Activated CD8-positive, alpha-beta memory T cell treated with anti-CD3 and anti-CD28 coated beads, Interleukin-2, amount 50 U/mL, for 4 hours (primary cell): ENCODE measurements at places on chromosomes 16 and 17.

GRCh38 chr17:5877948-5878347 lies 192.2 kb upstream of the WSCD1 start:
- DNase-seq, result no peak

- no peak for DNase-seq
Measured at GRCh38 chr16:75354170-75354569, 79.1 kb downstream of the CFDP1 start.

DNA sequence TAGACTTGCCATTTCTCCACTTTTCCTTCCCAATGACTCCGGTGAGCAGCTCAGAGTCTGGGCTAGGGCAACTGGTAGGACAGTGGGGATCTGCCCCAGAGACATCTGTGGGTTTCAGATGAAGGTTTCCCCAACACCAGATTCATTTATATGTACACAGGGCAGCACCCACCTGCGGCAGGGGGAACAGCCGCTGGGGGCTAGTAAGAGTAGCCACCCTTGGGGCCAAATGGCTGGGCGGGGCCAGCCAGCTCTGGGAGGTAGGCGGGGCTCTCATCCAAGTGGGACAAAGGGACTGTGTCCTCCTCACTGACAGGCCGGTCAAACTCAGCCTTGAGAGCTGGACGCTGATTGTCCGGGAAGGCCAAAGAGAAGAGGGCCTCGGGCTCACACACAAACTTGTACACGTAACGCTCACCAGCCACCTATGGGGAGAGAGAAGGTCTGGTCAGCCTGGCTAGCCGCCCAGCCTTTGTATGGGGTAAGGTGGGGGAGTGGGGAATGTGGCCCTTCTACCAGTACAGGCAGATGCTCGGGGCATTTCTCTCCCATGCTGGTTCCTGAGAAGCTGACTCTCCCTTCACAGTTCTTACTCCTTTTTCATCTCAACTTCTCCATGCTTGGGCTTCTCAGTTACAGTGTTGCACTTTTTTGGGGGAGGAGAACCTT lies 17.7 kb downstream of the ETV4 start:
- no peak for DNase-seq

GRCh38 chr16:15980329-15980728 lies 30.9 kb downstream of the ABCC1 start:
- DNase-seq, result no peak

GRCh38 chr17:68228817-68229570 lies 18.8 kb upstream of the AMZ2 start:
- DNase-seq, result no peak

GRCh38 chr17:58337210-58337599 lies 8.6 kb upstream of the TSPOAP1 start:
- peak; percentile 57 for DNase-seq

- DNase-seq, result no peak
Measured at GRCh38 chr17:4836221-4836620, 3.1 kb downstream of the MINK1 start.

GRCh38 chr16:65576631-65577030 lies 454.8 kb upstream of the CDH11 start:
- no peak for DNase-seq

GRCh38 chr16:75502916-75503605 lies 7.8 kb upstream of the CHST6 start:
- DNase-seq, result no peak

- DNase-seq, result no peak
Measured at GRCh38 chr17:47189732-47190237, 690 bp upstream of the CDC27 start.

- DNase-seq, result no peak
Measured at GRCh38 chr16:13186813-13187212, 285.4 kb downstream of the SHISA9 start.

- peak; percentile 62 for DNase-seq
Measured at GRCh38 chr17:45948881-45949624, 50.0 kb upstream of the STH start.

- DNase-seq, result peak; percentile 73
Measured at GRCh38 chr17:82449131-82449882, 1.2 kb downstream of the CYBC1 start.

DNA sequence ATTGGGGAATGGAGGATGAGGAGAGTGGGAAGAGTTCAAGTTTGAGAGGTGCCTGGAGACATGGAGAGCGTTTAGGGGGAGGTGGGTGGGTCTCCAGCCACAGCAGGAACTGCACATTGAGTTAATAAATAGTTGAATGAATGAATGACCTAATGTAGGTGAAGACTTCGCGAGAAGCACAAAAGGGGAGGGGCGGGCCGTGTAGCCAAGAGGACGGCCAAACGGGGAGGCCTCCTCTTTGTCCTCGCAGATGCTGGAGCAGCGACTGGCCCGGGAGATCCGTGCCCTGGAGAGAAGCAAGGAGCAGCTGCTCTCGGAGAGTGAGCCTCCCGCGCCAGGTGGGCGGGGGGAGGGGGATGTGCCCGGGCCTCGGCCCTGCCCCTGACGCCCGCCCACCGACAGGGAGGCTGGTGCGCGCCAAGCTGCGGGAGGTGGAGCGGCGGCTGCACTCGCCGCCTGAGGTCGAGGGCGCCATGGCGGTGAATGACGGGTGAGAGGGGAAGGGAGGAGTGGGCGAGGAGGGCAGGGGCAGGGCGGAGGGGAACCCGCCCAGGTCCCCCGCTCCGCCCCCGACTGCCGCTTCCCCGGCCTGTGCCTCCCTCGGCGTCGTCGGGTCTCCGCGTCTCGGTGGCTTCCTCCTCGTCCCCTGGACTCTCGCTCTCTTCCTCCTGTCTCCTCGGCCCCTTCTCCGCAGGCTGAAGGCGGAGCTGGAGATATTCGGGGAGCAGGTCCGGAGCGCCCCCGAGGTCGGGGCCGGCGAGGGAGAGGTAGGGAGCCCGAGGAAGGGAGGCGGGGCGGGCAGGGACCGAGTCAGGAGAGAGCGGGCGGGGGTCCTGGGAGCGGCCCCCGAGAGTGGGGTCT lies 12.9 kb downstream of the SYCE1L start:
- peak; percentile 78 for DNase-seq

- DNase-seq, result no peak
Measured at GRCh38 chr17:42704490-42704836, 22.1 kb downstream of the CNTNAP1 start.

DNA sequence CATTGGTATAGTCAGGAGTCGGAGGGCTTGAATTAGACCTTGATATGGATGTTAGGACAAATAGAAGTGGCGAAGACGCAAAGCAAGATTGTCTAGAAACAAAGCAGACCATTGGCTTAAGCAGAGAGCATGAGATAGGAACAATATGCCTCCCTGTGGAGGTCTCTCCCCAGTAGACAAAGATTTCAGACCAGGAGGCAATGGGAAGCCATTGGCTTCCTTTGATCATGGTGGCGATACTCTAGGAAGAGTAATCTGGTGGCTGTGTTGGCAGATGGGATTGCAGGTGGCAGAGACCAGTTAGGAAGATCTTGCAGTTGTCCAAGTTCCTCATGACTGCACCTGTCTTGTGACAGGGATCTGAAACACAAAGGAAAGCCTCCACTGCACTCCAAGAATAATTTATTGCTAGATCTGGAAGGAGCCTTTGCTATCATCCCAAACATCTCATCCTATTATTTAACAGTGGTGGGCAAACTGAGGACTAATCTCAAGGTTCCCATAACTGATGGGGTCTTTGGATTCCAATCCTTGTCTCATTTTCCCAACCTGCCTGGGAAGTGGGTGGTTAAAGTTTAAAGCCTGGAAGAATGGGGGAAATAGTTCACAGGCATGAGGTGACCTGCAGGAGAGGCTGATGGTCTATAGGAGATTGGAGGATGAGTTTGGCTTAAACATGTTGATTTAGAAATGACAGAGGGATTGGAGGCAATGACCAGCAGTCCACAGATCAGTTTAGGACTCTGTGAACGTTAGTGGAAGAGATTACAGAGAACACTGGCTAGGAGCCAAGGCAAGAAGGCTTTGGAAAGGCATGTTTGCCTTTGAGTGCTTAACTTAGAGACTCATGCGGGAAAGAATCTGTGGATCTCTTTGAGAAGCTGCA lies 37.0 kb downstream of the HLF start:
- DNase-seq, result no peak

DNA sequence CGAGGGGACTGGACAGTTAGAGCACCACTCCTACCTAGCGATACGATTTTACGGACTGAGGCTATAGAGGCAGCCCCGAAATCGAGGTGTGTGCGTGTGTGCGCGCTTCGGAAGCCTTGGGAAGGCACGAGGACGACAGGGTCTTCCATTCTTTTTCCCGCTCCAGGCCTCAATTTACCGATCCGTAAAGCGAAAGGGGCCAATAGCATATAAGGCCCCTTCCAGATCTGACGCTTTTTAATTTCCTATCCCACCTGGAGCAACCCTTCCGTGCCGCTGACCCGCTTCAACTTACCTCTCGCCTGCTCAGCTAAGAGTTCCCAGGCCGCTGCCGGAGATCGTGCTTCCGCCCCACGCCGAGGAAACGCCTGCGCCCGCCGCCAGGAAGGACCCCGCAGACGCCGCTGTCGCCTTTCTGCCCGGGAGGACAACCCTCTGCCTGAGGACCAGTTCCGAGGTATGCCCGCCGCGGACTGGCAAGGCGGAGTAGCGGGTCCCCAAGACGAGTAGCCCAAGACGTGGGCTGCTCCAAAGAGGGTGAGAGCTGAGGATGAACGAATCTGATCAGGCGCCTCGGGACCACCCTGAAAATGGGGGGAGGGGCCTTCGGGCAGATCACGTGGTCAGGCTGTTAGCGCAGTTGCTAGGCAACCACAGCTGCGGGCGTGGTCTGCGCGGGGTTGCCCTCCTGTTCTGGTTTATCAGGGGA lies at the start of gene EFTUD2:
TSS of gene EFTUD2 (minus strand) at position 372 of the 709 bp plus-strand sequence. CDS start 4,924 bp downstream, outside the sequence.
- peak; percentile 92 for DNase-seq

- DNase-seq, result no peak
Measured at GRCh38 chr16:56998352-56998751, 9.0 kb downstream of the NLRC5 start.

DNA sequence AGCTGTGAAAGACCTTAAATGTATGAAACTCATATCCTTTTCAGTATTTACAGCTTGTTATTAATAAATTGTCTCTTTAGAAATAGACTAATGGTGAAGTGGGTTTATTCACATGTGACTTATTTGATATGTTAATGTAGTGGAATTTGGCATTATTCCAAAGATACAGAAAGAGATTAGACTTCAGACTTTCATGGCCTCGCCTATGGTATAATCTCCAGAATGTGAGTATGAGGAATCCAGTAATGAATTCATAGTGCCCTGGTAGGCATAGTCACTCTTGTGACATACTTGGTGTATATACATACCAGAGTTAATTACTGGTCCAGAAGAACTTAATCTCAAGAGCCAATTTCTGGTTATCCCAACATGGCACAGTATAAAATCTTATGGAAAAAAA lies 72.7 kb downstream of the OMG start:
- no peak for DNase-seq

DNA sequence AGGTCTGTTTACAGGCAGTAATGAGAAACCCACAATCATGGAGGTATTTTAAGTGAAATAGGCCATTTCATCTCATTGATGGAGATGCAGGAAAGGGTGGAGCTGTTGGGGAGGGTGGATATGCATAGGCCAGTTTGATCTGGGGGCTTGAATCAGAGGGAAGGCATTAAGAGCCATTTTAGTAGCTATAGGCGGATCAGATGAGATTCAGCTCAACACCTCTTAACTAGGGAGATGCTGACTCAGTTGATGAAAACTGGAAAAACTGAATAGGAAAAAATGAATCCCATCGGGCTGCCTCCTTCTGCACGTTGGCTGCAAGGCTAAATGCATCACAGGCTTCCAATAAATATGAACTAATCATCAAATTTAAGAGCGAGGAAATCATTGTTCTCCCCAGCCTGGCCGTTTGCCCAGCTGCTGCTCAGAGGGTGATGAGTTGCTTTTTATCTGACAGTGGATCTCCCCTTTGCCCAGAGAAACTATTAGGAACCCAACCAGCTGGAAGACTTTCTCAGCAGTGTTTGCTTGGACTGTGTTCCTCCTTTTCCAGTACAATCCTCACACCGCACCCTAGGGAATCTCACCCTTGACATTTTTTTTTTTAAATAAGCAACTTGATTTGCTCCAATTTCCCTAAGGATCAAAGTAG lies 149.6 kb downstream of the SOX9 start:
- DNase-seq, result no peak
